ENCODE measurements at places on chromosomes 2 and 18. TPM values are rescaled to one million over a fixed set of nuclear protein-coding genes. Genes with fewer than 3 reads are reported as not detected.

DNA sequence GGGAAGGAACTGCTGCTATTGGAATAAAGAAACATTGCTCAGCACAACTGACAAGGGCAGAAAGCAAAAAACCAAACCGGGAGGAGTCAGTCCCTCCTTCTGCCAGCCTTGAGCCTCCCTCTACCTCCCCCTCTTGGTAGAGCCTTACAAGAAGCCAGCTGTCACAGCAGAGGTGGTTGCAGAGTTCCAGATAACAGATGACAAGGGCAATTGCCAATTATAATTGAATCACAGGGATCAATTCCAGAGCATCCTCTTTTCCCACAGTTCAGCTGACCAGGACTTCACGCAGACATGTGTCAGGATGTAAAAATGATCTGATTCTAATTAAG, 548.2 kb upstream of the LRRTM1 start:
- DNase-seq: no peak

GRCh38 chr2:226020176-226020575, 620.7 kb downstream of the NYAP2 start:
- DNase-seq: no peak

GRCh38 chr2:68441179-68441993, 25.7 kb downstream of the FBXO48 start:
- DNase-seq: peak; percentile 64

- DNase-seq: no peak
These were observed 76.2 kb downstream of the DCDC2C start for GRCh38 chr2:3779496-3780049.

- DNase-seq: no peak
These were observed 84.6 kb downstream of the EIF2AK3 start for GRCh38 chr2:88542668-88543067.

DNA sequence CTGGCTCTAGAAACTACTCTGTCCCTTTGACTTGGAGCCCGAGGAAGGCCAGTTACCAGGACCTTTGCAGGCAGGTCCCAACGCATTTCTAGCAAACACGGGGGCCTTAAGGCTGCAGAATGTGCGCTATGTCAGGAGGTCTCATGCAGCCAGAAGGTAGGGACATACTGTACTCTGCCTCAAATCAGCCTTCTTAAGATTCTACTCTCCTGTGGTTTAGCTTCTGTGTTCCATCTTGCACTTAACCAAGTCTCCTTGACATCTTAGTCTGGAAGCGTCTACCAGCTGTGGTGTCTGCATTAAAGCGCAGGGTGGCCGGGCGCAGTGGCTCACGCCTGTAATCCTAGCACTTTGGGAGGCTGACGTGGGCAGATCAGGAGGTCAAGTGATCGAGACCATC, 65.5 kb downstream of the STEAP3 start:
- DNase-seq: no peak

GRCh38 chr2:73385123-73385503, 523 bp upstream of the ALMS1 start:
- no peak for DNase-seq

DNA sequence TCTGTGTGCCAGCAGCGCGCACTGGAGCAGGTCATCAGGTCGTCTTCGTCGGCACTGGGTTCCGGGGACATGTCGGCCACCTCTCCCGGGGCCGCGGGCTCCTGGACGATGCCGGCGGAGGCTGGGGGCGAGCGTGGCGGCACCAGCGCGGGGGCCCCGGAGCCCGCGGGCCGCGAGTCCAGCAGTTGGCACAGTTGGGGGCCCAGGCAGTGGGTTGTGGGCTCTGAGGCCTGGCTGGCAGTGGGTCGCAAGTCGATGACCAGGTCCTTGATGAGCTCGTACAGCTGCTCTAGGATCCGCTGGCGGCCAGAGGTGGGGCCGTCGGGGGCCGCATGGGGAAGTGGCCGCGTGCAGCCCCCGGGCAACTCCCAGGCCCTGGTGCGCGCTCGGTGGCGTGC, 300.5 kb downstream of the CCDC74A start:
- DNase-seq: no peak

DNA sequence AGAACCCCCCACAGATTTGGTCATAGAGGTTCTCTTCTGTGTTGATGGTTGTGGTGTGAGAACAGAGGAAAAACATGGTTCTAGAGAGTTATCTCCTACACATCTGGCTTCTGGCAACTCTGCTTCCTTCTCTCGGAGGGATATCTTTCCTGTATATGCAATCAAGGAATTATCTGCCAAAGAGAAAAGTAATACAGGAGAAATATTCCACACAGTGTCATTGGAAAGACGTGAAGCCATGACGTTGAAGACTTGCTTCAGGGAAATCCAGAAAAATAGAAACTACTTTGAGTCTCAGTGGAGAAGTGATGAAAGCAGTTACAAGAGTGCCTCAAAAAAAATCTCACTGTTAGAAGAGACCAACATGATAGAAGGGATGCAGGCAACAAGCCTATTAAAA, 78.5 kb downstream of the RAB31 start:
- DNase-seq: no peak

DNA sequence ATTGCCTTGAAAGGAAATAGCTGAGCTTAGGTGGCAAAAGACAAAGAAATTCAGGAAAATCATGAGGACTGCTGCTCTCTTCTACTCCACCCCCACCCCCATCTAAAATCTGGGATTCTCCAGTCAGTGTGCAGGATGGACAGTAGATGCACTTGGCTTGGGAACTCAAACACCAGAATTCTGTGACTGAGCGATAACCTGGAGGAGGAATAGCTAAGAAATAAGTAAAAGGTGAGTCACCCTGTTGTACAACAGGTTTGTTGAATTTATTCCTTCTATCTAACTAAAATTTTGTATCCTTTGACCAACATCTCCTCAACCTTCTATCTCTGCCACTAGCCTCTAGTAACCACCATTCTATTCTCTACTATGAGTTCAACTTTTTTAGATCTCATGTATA, 1029.9 kb upstream of the ACVR2A start:
- DNase-seq: no peak

The WDR12 gene
- total RNA-seq: 38.9 TPM

The AGAP1 gene
- 1.7 TPM for total RNA-seq

The MC4R gene
- 0.33 TPM for total RNA-seq

The PRSS56 gene
- total RNA-seq: 0.19 TPM

The HOXD11 gene
- total RNA-seq: not detected

The TMEM169 gene
- total RNA-seq: 1.1 TPM

Measured in thymus (tissue), 14 donors.